ENCODE measurements at places on chromosomes 4 and X.

DNA sequence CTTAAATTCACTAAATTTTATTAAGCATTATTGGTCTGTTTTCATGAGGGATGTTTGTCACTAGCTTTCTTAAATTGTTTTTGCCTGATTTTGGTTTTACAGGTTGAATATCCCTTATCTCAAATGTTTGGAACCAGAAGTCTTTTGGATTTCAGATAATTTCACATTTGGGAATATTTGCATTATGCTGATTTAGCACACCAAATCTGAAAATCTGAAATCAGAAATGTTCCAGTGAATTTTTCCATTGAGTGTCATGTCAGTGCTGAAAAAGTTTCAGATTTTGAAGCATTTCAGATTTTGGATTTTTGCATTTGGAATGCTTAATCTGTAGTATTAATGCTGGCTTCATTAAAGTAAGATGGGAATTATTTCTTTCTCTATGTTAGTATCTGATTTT is 14.7 kb downstream of the FAM193A start:
- DNase-seq, result no peak

DNA sequence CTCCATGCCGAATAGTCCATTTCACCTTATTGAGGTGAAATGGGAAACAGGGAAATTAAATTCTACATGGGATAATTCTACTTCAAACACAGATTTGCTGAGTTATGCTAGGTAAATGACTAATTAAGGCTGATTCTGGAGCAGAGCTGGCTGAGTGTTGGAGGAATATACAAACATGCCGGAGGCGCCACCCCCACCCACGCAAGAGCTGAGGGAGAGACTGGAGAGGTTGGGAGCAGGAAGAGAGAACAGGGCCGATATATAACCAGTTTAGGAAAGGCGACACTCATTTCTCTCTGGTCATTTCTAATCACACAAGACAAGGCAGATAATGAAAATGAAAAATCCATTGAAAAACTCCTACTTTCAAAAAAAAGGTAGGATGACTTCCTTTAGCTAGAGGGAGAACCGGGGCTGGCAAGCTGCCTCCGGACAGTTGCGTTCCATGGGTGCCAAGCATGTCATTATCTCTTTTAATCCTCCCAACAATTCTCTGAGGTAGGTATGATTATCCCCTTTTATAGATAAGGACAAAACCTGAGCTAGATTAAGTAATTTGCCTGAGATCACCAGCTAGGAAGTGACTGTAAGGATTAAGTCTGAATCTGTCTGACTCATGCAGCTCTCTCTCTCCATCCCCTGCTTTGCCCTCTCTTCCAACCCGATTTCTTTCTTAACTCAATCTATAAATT is 27.6 kb upstream of the CFAP299 start:
- DNase-seq, result peak; percentile 27

DNA sequence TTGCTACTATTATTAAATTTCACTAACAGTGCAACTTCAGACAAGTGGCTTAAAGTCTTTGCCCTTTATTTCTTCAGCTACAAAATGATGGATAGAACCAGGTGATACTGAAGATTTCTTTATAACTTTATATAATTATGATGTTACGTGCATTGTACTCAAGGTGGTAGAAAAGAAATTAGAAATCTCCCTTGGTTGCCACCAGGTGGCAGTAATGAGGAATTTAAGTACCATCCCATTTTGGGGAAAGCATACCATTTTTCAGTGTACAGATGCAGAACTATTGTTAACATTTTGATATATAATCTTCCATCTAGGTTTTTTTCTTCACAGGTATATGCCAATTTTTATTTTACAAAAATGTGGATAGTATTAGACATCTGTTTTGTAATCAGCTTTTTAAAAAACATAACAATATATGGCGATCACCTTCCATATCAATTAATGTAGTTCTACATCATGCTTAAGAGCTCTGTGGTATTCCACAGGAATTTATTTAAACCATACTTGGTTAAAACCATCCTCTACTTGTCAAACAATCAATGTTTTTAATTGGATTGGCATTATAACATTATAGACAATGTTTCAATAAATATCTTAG is 37.7 kb upstream of the RAB33B start:
- no peak for DNase-seq

GRCh38 chr4:175714686-175715085 is 97.4 kb downstream of the GPM6A start:
- DNase-seq, result no peak

DNA sequence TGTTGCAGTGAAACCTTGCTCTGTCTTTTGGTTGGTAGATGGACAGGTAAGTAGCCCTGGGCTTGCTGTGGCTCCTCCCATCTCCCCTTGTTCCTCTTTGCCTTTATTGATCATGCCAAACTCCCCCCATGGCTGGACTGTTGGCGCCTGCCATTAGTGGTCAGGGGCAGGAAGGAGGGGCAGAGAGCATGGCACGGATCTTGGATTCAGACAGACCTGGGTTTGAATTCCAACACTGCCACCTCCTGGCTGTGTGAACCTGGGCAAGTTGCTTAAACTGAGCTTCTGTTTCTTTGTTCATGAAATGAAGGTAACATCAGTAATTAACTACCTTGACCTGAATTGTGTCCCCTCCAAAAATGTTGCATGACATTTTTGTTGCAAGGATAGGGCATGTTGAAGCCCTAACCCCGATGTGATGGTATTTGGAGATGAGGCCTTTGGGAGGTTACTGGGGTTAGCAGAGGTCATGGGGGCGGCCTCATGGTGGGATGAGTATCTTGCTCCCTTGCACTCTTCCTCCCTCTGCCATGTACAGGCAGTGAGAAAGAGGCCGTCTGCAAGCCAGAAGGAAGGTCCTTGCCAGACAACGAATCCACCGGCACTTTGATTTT is 6.0 kb downstream of the SLC2A9 start:
- no peak for DNase-seq

GRCh38 chrX:143081231-143081630 is 55.5 kb downstream of the SPANXN4 start:
- DNase-seq, result no peak

- no peak for DNase-seq
Measured at GRCh38 chrX:143934542-143934941, 50.7 kb downstream of the UBE2NL start.

DNA sequence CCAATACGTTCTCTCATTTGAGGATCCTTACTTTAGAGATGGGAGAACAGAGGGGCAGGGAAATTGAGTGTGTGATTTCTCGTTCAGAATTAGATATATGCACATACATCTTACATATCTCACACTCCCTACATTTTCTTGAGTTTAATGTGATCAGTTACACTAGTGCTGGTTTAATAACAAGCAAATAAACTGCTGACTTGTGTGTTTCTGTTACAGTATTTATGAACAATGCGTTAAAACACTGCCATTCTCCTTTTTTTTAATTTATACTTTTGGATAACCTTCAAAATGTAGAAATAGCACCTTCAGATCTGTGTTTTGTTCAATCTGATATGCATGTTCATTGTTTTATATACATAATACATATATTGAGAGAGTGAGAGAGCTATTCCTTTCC is 130.1 kb downstream of the KLHL8 start:
- DNase-seq, result no peak

DNA sequence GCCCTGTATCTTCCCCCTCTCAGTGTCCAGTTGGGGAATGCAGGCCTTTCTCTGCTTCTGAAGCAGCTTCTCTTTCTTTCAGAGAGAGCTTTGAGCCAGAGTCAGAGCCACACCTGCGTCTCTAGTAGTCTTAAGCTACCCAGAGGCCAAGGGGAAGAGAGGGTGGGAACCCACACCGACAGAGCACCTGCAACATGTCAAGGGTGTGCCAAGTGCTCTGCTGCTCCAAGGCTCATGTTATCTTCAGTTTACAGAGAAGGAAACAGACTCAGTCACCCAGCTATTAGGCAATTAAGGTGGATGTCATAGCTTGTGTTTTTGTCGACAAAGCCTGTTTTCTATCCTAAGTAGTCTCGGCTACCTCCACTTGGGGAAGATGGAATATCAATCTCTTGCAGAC is 22.7 kb upstream of the RNF212 start:
- no peak for DNase-seq

- peak; percentile 59 for DNase-seq
Measured at GRCh38 chrX:11381464-11381863, 88.3 kb downstream of the AMELX start.

DNA sequence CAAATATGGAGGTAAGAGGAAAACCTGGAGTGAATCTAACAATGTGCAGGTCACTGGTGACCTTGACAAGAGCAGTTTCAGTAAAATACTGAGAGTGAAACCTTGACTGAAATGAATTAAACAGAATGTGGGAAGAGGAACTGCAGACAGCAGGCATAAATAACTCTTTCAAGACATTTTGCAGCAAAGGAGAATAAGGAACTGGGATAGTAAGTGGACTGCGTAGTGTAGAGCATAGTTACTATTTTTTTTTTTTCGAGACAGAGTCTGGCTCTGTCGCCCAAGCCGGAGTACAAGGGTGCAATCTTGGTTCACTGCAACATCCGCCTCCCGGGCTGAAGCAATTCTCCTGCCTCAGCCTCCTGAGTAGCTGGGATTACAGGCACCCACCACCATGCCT is 24.0 kb downstream of the RBMX start:
- DNase-seq, result no peak

DNA sequence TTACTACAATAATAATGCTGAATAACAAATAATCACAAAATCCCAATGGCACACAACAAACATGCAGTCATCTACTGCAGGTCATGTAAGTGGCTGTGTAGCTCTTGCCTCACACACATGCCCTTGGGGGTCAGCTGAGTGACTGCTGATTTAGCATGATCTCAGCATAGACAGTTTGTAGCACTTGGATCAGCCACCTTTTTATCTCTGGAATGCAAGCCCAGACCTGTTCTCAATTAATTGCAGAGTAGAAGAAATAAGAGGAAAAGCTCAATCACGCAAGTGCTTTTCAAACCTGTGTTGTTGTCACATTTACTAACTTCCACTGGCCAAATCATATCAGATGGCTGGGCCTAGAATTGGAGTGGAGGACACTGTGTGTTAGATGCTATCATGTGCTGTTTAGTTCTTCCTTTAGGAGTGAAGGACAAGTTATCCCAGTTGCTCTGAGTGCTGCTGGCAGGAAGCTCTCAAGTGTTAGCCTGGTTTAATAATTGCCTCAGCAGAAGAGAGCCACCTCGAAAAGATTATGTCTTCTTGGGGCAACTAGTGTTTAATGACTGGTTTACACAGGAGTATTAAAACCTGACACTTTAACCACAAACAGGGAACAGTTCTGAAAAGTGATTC is 128.3 kb upstream of the EPHA5 start:
- DNase-seq, result no peak

DNA sequence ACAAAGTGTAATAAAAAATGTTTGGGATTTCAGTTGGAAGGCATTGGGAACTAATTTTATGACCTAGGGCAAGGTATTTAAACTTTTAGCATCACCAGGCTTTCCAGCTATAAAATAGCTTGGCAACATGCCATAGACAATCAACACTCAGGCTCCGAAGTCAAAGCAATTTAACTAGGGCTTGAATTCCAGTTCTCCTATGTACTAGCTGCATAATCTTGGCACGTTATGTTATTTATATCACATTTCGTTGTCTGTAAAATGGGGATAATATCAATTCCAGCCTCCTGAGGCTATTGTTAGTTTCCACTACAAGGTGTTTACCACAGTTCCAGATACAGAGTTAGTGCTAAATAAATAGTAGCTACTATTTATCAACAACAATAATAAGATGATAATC is 78.8 kb downstream of the DMD start:
- DNase-seq, result no peak

DNA sequence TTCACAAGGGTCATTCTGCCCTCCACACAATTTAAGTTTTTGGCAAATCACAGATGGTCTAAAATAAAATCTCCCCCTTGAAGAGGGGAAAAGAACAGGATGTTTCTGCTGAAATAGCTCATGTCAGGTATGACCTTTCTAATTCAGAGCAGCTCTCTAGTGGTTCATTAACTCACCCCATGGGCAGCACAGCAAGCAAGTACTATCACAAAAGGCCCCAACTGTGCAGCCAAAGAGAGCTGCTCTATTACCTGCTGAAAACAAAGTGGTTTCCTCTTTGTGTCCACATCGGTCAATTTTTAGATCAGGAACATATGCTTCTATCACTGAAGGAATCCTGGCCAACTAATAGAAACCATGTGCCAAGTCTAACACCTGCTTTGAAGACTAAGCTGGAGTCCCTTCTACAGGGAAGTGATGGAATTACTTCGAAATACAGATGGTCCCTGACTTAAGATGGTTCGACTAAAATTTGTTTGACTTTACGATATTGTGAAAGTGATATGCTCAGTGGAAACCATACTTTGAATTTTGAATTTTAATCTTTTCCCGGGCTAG is 164.3 kb downstream of the ENOX2 start:
- DNase-seq, result no peak

- no peak for DNase-seq
Measured at GRCh38 chr4:71841336-71841735, 57.5 kb upstream of the GC start.

- no peak for DNase-seq
Measured at GRCh38 chrX:45722471-45722870, 521.8 kb upstream of the DIPK2B start.

- DNase-seq, result no peak
Measured at GRCh38 chrX:38634665-38635064, 73.3 kb downstream of the TSPAN7 start.

- DNase-seq, result no peak
Measured at GRCh38 chr4:72019688-72020087, 12.1 kb upstream of the NPFFR2 start.

GRCh38 chr4:335515-335914 is 2.1 kb upstream of the ZNF141 start:
- DNase-seq, result no peak

DNA sequence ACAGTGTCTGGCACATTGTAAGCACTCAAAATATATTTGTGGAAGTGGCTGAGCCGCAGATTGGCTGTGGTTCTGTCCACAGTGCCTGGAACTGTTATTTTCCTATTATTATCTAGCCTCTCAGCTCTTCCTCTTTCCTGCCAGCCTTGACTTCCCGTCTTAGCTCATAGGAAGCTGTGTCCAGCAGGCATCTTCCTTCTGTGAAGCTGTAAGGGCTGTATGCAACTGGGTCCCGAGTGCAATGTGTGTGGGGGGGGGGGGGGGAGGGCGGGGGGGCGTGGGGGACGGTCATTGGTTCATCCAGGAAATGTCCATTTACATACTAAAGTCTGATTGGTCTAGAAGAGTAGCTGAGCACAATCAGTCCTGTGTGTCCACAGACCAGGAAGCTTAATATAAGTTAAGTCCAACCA is 210.7 kb downstream of the PDGFRA start:
- peak; percentile 45 for DNase-seq

DNA sequence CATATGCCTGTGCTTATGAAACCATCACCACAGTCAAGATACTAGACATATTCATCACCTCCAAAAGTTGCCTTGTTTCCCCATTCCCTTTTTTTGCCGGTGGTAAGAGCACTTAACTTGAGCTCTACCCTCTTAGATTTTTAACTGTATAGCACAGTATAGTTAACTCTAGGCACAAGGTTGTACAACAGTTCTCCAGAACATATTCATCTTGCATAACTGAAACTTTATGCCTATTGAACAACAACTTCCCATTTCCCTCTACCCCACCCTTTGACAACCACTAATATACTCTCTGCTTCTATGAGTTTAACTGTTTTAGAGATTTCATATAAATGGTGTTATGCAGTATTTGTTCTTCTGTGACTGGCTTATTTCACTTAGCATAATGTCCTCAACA is 119.3 kb downstream of the ASB9 start:
- no peak for DNase-seq
